ENCODE measurements at places on chromosomes 3 and 15. TPM values are rescaled to one million over a fixed set of nuclear protein-coding genes. Genes with fewer than 3 reads are reported as not detected.

- no peak for DNase-seq
Measured at GRCh38 chr15:85591622-85592021, 203.1 kb downstream of the KLHL25 start.

- peak; percentile 17 for DNase-seq
Measured at GRCh38 chr3:65785065-65785645, 253.6 kb downstream of the MAGI1 start.

- no peak for DNase-seq
Measured at GRCh38 chr3:67605377-67605776, 49.0 kb downstream of the SUCLG2 start.

DNA sequence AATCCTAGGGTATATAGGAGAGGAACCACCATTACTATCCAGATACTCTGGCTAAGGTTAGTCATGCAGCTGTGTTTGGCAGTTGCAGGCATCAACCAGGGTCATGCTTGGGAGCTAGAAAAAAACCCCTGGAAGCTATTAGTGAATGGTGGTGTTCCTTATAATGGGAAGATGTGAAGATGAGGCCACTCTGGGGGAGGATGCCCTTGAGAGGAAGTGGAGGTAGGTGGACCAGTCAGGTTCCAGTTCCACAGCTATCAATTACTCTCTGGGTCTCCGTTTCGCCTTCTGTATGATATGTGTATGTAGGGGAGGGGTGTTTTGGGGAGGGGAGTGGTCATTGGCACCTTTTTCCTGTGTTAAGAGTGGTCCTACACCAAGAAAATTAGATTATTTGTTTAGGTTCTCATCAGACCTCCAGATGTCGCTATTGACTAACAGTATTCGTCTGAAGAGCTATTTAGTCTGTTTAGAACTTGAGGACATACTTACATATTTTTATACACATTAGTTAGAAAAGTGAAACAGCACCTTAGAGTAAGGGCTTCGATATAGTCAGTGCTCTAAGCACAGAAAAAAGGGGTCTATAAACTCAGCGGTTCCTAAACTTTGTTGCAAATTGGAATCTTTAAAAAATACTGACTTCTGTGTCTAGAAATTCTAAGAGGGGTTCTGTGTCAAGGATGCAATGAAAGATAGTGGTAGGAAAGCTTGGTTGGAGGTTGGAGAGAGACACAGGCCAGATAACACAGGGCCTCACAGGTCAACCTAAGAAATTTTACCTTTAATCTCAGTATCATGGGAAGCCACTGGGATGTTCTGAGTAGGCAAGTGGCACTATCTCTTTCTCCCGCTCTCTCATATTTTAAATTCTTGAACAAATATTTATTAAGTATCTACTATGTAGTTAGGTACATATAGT is 9.1 kb upstream of the HPS3 start:
- DNase-seq, result peak; percentile 41

DNA sequence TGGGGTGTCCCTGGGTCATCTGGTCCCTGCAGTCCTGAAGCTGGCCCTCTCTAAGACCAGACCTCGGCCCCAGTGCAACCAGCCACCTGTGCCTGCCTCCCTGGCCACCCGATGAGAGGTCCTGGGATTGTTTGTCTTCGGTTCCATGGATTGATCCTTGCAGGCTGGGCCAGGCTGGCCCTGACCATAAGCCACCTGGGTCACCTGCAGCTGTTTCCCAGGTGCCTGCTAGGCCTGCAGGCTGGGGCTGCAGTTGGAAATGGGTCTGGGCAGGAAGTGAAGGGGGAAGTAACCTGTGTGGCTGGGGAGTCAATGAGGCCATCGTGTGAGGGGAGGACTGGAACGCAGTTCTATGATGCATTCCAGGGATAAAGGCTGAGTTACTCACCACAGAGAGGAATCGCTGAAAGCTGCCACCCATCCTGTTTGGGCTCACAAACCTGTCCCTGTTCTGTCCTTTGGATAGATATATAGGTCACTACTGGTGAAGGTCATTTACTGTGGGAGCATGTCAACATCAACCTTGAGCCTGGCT is 30.9 kb upstream of the VPS8 start:
- no peak for DNase-seq

GRCh38 chr15:70185251-70185711 is 87.6 kb upstream of the TLE3 start:
- DNase-seq, result no peak

DNA sequence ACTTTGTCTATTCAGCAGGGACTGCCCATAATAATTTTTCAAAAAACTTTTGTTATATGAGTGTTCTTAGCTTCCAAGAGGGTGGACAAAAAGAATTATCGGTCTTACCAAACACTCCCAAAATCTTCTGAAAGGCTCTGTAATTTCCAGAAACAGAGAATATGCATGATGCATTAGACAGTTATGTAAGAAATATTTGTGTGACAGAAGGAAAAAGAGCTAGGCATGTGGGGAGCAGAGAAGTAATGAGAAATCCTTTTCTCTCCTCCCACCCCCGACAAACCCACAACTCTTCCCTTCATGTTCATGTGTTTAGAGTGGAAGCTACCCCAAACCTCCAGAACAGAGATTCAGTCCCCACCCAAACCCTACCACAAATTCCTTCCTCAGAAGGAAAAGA is 86.8 kb downstream of the MYO5A start:
- no peak for DNase-seq

- DNase-seq, result peak; percentile 42
Measured at GRCh38 chr3:138442433-138442832, 8.0 kb downstream of the ESYT3 start.

- DNase-seq, result no peak
Measured at GRCh38 chr3:127762787-127763105, 59.6 kb downstream of the MGLL start.

- DNase-seq, result no peak
Measured at GRCh38 chr15:33701304-33701696, 267.0 kb upstream of the CHRM5 start.

DNA sequence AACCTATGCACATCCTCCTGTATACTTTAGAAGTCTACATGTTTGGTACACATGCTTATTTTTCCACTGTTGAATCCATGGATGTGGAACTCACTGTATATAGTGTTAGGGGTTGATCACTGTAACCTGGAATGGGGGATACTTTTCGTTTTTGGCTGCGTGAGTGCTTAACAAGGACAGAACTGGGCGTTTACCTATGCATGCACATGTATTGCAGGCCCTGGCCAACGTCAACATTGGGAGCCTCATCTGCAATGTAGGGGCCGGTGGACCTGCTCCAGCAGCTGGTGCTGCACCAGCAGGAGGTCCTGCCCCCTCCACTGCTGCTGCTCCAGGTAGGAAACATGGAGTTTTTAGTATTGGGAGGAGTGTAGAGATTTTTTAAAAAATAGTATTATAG is 2.3 kb downstream of the RPLP1 start:
- no peak for DNase-seq

DNA sequence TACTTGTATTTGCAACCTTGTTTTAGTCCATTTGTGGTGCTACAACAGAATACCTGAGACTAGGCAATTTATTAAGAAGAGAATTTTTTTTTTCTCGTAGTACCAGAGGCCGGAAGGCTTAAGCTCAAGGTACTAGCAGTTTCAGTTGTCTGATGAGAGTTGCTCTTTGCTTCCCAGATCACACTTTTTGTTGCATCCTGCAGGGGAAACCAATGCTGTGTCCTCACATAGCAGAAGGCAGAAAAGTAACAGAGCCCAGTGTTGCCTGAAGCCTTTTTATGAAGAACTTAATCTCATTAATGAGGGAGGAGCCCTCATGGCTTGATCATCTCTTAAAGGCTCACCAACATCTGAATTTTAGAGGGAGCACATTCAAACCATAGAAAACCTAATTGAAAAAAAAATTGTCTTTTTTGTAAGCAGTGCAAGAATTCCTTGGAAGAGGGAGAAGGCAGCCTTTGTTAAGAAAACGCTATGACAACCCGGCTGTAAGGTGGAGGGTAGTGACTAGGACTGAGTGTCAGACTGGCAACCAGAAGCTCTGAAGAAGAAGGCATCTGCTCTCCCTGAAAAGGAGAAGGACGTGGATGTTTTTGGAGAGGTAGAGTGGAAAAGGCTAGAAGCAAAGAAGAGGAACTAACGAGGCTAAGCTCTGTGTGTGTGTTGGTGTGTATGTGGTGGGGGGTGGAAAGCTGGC is 1245.3 kb downstream of the ROBO2 start:
- no peak for DNase-seq

GRCh38 chr15:65054333-65055200 is 9.4 kb downstream of the SLC51B start:
- peak; percentile 88 for DNase-seq

DNA sequence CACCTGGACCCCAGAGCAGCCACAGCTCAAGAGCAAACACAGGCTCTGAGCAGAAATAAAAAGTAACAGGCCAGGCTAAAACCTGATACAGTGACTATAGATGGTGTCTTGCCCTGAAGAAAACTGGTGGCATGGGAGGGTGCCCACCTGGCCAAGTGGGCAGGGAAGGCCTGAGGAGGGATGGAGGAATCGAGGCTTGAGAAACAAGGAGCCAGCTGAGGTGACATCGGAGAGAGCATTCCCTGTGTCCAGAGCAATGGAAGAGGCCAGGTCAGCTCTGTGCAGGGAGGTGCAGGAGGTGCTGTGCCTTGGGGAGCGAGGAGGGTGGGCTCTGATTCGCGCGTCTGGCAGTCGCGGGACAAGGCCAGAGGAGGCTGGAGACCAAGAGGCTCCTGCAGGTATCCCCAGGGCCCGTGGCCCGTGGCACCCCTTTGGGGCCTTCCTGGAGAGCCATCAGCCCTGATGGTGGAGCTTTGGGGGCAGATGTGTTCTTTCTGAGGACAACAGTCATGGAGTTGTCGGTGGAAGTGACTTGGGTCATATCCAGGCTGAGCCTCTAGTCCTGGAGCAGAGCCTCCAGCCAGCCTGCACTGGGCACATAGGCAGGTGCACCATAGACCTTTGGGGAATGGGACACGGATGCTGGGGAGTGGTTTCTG is 56.1 kb downstream of the PLXNA1 start:
- DNase-seq, result no peak

DNA sequence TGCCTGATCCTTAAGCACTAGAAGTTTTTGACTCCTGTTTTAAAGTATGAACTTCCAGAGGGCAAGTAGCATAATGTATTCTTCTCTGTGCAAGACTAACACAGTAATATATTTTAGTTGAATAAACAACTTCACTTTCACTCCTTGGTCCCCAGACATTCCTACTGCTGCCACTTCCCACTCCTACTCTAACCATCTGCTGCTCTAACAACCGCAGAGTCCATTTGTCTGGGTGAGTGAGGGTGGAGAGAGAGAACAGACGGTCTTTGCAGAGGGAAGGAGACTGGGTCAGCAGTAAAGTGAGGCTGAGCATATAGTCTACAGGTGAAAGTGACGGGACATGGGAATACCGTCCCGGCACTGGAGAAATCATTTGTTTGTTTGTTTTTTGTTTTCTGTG is 301.0 kb upstream of the SLCO3A1 start:
- DNase-seq, result no peak

DNA sequence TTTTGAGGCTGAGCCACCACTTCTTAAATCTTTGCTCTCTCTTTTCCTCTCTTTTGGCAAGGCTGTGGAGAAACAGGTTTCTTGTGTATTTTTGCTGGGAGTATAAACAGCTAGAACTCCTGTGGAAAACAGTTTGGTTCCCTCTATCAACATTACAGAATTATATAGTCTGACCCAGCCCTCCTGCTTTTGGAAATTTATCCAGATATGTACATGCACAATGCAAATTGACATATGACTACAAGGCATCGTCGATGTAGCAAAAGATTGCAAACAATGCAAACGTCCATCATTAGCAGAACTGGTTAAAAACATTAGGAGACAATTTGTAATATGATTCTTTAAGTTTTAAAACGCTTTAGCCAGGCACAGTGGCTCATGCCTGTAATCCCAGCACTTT is 12.5 kb upstream of the MYO1E start:
- no peak for DNase-seq

DNA sequence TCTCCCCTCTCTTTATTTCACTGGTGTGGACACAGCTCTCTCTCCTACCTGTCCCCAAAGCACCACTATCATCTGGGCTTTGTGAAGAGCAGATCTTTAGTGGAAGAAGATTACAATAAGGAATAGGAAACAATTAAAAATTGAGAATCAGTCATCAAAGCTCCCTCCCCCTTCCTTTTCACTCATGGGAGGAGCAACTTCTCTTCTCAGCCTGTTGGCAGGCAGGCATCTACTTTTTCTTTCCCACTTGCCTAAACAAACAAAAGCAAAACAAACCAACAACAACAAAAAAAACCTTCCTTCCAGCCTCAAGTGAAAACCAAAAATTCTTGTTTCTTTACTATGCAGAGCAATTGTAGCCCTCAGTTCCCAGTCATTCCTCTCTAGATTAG is 125.5 kb upstream of the BHLHE40 start:
- DNase-seq, result no peak

- DNase-seq, result no peak
Measured at GRCh38 chr3:81041331-81041730, 720.1 kb downstream of the GBE1 start.

Gene CD86
- 0.24 TPM for total RNA-seq

Gene PIERCE2
- total RNA-seq, result 2.9 TPM

Gene APBA2
- total RNA-seq, result not detected

Gene IGF2BP2
- 150 TPM for total RNA-seq

Gene CLSTN2
- total RNA-seq, result 0.07 TPM

Gene NRROS
- 0.39 TPM for total RNA-seq

Gene OCA2
- total RNA-seq, result not detected
